Stimulated activated CD8-positive, alpha-beta memory T cell treated with anti-CD3 and anti-CD28 coated beads, Interleukin-7, amount 100 ng/mL, for 24 hours (primary cell): ENCODE measurements at places on chromosomes 7 and 10.

DNA sequence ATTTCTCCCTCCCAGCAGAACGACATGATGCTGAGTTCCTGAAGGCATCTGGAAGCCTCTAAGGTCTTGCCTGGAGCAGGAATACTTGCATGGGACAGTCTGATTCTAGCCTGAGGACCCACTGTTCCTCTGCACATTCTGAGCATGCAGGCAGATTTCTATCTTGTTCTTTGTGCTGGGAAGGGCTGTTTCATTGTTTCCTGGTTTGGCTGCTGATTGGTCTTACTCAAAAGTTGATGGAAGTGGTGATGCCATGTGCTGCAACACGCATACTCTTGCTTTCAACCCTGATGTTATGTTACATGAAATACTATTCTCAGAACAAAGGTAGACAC, 307.0 kb downstream of the GATA3 start:
- DNase-seq, result no peak

GRCh38 chr10:98366062-98366530, 48.9 kb downstream of the PYROXD2 start:
- no peak for DNase-seq

DNA sequence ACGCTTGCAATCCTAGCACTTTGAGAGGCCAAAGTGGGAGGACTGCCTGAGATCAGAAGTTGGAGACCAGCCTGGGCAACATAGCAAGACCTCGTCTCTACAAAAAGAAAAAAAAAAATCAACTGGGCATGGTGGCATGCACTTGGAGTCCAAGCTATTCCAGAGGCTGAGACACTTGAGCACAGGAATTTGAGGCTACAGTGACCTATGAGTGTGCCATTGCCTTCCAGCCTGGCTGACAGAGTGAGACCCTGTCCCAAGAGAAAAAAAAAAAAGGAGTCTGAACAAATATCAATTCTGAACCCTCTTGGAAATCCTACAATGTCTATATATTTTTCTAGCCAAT, 126.8 kb upstream of the NRP1 start:
- DNase-seq, result no peak

- DNase-seq, result no peak
Measured at GRCh38 chr7:5489991-5490536, 66.4 kb upstream of the TNRC18 start.

- DNase-seq, result no peak
Measured at GRCh38 chr7:64557601-64558322, 5.1 kb downstream of the ZNF680 start.

DNA sequence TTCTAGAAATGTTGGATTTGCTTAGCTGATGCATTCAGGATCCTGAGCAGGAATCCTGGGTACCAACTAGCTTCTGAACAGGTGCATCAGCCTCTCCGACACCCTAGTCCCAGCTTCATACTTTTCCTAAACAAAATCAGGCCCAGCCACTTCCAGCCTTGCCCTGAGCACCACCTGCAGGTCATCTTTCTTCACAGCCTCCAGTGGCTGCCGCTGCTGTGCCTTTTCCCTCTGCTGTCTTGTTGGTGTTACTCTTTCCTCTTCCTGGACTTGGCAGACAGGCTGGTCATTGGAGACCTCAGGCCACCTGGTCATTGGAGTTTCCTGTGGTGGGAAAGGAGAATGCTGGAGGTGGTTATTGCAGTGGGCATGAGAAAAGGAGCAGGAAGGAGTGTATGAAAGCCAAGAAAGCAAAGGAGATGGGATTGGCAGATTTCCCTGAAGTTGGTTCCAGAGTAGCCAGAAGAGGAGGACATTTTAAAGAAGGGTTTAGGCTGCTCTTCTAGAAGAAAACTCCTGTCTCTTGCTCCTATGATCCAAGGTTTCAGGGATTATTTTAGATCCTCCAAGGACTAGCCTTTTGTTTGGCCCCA, 48.2 kb upstream of the NFKB2 start:
- no peak for DNase-seq

GRCh38 chr7:70497793-70498192, 634.2 kb upstream of the GALNT17 start:
- no peak for DNase-seq

GRCh38 chr10:4887501-4887900, 61.5 kb downstream of the AKR1E2 start:
- no peak for DNase-seq

GRCh38 chr7:27883696-27884095, 143.7 kb downstream of the TAX1BP1 start:
- DNase-seq, result no peak

DNA sequence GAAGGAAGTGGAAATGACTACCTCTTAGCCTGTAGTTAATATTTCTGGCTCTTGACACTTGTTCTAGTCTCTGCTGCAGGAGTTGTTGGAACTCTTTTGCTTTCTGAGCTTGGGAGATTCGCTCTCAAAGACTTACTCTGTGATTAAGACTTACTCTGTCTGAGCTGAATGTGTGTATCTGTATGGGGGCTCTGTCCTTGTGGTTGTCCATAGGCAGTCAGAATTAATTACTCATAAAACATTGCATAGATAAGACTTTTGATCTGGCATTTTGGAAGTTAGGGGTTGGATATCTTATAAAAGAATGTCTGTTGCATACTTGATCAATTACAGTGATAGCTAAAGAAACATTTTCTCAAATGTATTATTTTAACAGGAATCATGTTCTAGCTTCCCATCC, 199.2 kb upstream of the KIAA1217 start:
- DNase-seq, result no peak

GRCh38 chr10:132925071-132925561, 17.3 kb downstream of the CFAP46 start:
- no peak for DNase-seq

DNA sequence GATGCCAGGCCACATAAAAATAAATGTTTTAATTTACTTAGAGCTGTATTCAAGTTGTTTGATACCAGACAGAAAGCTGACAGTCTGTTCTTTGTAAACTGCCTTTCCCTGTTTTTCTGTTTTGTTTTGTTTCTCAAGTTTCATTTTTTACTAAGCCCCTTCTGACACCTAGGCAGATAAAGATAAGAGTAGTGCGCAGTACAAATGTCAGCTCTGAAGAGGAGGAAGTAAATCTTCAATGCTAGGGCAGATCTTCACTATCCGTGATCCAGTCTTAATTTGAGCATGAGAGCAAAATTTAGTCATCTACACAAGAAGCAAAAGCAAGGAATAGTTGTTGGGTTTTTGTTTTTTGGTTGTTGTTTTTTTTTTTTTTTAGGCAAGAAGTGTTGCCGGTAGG, 27.3 kb downstream of the MTURN start:
- no peak for DNase-seq

DNA sequence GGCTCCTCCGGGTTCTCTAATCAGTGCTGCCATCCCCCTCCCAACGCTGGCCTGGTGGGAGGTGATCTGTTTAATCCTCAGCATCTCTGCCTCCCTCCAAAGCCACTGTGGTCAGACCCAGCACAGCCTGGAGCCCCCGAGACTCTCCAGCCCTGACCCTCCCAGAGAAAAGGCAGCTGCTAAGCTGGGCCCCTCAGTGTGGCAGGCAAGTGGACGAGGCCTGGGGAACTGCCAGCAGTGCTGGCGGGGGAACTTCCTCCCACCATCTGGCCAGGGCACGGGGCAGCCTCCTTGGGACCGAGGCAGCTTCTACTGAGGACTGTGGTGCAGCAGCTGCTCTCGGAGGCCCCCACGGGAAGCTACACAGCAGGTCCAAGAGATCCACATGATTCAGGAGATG, 51.1 kb downstream of the DPYSL4 start:
- DNase-seq, result no peak

- DNase-seq, result no peak
Measured at GRCh38 chr7:98808751-98809460, 60.9 kb downstream of the TMEM130 start.

- DNase-seq, result no peak
Measured at GRCh38 chr7:214410-215212, 22.2 kb downstream of the FAM20C start.

- no peak for DNase-seq
Measured at GRCh38 chr7:16078076-16078952, 343.0 kb downstream of the CRPPA start.

DNA sequence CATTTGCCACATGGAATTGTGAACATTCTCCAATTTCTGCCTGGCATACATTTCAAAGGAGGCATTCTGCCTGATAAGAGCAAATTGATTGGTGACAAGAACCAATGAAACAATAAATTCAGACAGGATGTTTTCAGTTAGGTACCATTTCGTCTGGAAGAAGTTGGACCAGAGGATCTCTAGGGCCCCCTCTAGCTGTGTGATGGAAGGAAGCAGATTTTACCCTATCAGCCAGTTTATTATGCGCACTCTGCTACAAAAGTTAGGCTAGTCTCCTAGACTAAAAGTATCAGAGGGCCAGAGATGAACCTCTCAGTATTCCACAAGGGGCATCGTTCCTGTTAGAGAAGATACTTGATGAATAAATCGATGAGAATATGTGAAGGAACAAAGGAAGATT, 118.0 kb downstream of the BUB3 start:
- DNase-seq, result no peak

- DNase-seq, result no peak
Measured at GRCh38 chr7:143459359-143459758, 16.1 kb downstream of the TAS2R60 start.

GRCh38 chr7:133345690-133346421, 93.0 kb downstream of the EXOC4 start:
- DNase-seq, result no peak

- DNase-seq, result no peak
Measured at GRCh38 chr10:120457431-120458172, 575 bp downstream of the PLPP4 start.

DNA sequence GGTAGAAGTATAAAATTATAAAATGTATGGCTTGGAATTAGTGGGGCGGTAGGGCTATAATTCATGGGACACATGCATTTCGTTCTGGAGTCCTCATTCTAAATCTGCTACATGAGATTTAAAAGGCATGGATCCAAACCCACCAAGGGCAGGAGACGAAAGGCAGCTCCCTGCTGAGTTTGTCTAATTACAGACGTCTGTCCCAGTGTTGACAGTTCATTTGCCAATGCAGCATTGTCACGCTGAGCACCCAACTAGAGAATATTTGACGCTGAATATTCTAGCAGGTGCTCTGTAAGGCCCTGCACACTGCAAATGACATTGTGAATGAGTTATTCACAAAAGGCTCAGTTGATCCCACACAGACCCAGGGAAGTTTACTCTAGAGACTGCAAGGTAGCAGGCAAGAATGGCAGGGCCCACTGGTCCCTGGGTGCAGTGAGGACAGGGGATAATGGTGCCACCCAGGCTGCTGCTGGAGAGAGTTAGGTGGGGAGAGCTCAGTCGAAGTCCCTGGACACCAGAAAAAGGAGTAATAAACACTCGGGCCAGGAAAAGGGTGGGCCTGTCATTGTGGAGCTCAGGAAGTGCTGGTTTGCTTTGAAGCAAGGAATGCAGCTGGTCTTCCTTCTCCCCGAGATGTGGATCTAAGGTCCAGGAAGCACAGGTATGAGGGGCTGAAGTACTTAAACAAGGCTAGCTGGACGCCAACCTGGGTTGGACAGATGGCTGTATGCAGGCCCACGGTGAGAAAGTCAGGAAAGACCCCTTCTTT, 75.0 kb upstream of the JCAD start:
- no peak for DNase-seq

GRCh38 chr7:96426027-96426426, 104.1 kb upstream of the SLC25A13 start:
- no peak for DNase-seq

GRCh38 chr10:85918371-85918770, 448.2 kb downstream of the GRID1 start:
- no peak for DNase-seq

GRCh38 chr7:36506130-36506798, 116.6 kb downstream of the ANLN start:
- no peak for DNase-seq

GRCh38 chr10:42783181-42783549, 570 bp downstream of the BMS1 start:
- DNase-seq, result no peak

GRCh38 chr7:159195946-159196345, 51.3 kb upstream of the VIPR2 start:
- no peak for DNase-seq

- no peak for DNase-seq
Measured at GRCh38 chr7:5797716-5798115, 16.3 kb upstream of the RNF216 start.

DNA sequence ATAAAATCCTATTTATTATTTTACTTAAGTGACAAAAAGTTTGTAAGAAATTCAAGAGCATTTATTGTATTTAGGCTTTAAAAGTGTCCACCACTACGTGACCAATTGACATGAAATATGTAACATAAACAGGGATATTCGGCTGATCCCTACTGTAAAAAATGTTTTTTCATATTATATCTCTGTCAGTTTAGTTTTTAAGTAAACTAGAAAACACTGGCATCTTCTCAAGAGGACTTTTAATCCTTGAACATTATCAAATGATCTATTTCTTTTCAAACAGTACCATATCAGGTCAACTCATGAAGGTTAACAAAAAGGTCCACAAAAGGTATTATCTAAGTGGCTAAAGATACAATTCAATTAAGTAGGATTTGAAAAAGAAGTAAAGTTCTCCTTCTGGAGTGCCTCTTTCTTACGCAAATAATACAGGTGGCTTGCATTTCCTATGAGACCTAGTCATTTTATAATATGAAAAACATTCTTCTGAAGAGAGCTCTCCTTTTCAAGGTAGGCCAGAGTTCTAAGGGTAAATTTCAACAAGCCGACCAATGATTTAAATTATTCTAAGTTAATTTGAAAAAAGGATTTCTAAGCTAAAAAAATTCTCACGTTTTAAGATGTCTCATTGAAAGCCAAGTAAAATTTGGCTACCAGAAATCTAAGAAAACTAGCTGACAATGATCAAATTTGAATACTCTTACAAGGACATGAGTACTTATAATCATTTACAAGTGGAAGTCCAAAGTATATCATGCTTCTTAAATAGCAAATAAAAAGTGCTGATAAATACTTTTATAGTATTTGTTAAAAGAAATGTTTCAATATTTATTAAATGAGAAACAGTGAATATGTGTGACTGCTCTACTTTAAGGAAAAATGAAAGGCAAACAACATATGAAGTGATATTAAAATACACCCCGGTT, 133.5 kb downstream of the NRBF2 start:
- DNase-seq, result no peak

GRCh38 chr7:28686418-28686800, 271.7 kb downstream of the TRIL start:
- DNase-seq, result no peak

DNA sequence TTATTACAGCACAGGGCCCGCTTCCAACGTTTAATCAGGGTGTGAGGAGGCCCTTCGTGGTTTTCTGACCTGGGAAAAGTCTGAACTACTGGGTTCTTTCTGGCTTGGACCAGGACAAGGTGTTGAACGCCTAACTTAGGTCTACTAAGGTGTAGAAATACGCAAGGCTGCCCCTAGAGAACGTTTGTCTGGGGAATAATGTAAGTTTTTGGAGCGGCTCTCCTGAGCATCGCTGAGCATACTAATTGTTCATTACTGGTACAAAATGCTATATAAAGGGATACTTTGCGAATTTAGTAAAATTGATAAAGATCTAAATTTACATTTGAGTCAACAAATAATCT, 32.4 kb upstream of the TOMM7 start:
- no peak for DNase-seq

GRCh38 chr10:46544989-46545791, 11.3 kb downstream of the GPRIN2 start:
- DNase-seq, result no peak

GRCh38 chr7:90271753-90272152, 26.8 kb downstream of the CFAP69 start:
- DNase-seq, result no peak

GRCh38 chr10:83835945-83836745, 303.2 kb upstream of the GHITM start:
- DNase-seq, result no peak
